ENCODE measurements at places on chromosomes 5 and 9.

GRCh38 chr9:126122901-126123616 lies 203.6 kb upstream of the MVB12B start:
- no peak for DNase-seq

DNA sequence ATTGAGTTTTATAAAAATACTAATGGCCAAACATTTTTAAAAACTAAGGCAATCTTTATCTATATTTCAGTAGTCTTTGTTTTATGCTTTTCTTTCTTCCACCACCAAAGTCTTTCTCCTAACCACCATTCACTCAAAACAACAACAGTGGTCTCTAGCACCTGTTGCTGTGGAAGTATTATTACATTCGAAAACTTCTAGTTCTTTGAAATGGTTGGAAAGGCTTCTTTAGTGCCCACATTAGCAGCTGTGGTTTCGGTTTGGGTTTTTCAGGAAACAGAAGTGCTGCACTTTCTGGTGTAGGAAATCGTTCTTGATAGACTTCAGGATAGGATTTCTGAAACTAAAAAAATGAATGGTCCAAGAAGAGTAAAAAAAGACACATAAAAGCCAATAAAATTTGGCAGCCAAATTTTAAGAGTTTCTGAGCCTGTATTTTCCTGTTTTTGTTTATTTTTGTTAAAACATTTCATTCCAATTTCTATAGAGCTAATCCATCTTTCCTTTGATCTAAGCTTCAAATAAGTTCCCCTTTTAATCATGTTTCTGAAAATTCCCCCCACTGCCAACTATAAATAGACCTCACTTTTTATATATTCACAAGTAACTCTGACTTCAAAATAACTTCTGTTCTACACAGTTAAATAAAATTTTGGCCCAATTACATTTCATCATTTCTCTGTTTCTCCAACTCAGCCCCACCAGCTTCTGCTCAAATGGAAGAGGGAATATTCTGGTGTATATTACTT lies 102.2 kb downstream of the DEPDC1B start:
- no peak for DNase-seq

- no peak for DNase-seq
Observed at GRCh38 chr5:152185547-152186245, 219.4 kb downstream of the NMUR2 start.

GRCh38 chr9:120965344-120966012 lies 38.9 kb upstream of the TRAF1 start:
- no peak for DNase-seq

- DNase-seq, result no peak
Observed at GRCh38 chr5:145316282-145316681, 518.9 kb downstream of the PRELID2 start.

DNA sequence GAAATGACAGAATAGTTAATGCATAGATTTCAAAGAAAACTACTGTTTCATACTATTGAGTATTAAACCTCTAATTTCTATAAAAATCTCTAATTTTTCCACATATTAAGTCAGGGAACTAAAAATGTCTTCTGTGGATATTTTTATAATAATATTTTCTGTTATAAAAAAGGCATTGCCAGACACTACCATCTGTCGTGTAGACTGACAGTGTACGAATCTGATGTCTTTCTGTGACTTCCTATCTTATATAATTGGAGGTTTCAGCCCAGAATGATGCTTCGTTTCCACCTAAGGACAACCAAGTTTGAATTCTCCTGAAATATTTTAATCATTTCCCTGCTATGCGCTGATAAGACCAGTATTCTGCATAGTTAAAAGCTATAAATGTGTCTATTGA lies 456.6 kb upstream of the ARRDC3 start:
- DNase-seq, result no peak

DNA sequence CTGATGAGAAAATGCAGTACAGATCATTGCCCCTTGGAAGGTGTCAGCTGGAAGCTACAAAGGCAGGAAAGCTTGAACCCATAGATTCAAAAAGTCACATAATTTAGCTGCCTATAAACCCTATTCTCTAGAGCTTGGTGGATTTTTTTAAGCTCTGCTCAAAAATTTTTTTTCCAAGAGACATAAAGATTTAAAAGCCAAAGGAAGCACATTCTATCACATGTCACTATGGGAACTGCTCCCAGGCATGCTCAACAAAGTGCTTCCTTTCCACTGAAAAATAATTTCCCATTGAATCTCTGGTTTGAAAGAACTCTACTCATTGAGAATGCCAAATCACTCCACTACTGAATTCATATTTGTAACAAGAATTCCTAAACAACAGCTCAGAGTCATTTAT lies 419.8 kb downstream of the CETN3 start:
- no peak for DNase-seq

Data from activated naive CD4-positive, alpha-beta T cell (primary cell).